ENCODE measurements at places on chromosomes 5 and 9.

- DNase-seq: no peak
These were observed 82.6 kb downstream of the PBX3 start for GRCh38 chr9:125829743-125830142.

- DNase-seq: no peak
These were observed 89.7 kb downstream of the KCNT1 start for GRCh38 chr9:135791431-135792267.

GRCh38 chr9:129280236-129280622 lies 102.2 kb upstream of the IER5L start:
- DNase-seq: peak; percentile 90

DNA sequence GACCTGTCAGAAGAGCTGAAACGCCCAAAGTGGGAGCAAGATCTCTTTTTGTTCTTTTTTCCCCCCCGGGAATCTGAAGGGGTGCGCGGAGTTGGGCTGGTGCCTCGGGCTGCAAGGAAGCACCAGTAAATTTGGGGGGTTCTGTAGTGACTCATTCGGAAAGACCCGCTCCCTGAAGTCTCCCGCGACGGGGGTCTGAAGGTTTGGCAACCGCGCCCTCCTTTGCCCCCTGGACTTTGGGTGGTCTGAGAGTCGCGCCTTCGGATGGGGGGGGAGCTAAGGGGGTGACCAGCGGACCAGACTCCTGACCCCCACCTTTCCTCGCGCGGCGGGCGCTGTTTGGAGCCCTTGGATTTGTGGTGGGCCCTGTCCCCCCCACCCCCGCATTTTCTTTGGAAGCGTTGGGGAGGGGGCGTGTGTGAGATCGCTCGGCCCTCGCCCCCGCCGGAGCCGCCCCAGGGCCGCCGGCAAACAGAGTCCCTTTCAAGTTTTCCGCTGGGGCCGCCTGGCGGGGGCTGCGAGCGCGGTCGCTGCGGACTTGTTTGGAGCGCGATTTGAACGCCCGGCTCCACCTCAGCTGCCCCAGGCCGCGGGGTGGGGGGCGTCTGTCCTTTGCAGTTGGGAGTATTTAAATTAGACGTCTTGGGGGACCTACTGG lies 2.0 kb downstream of the CXXC5 start:
- DNase-seq: no peak

DNA sequence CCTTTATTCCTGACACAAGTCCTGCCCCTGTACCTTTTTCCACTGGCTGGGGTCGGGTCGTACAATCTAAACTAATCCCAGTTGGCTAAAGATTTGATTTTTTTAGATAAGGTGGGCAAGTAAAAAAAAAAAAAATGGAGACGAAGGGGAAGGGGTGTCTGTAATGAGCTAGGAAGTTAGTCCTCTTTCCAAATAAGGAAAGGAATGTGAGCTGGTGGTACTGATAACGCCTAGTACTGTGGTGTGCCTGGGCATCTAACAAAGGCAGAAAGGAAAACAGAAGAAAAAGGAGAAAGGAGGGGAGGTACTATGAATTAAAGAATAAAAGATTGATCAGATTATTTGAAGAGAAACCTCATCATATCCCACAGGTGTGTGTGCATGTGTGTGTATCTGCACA lies 21.3 kb downstream of the PRDM9 start:
- no peak for DNase-seq

DNA sequence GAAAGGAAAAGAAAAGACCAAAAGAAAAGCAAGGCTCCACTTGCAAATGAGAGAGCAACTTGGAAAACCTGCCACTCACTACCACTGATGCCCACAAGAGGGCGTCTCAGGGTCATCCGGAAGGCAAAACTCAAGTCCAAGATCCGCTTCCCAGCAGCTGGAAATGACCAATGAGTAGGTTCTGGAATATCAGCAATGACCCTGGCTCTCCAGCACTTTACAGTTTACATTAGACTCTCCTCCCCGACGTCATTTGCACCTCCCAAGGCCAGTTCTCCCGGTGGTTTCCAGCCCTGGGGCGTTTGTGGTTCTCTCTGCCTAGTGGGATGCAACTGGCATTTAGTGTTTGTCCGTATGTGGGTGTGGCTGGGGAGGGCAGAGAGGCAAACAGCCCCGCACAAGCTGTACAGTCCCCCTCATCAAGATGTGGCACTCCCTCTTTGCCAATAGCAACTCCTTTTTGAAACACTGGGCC lies 193.8 kb upstream of the ZNF618 start:
- no peak for DNase-seq

DNA sequence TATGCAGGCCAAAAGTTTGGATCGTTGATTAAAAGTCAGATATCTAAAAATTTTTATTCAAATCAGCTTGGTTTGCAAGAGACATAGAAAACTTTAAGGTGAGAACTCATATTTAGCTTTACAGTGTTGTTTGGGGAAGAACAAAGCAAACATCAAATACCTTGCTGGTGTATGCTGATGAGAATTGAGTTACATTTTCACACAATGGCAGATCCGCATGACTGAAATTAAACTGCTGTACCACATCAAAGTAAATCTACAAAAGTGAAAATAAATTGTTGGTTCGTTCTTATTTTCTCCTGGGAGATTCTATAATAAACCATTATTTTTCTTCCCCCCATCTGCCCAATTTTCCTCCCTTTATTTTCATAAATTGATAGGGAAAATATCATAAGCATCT lies 198.2 kb upstream of the PCSK5 start:
- DNase-seq: no peak

- no peak for DNase-seq
These were observed 289.6 kb downstream of the KIF4B start for GRCh38 chr5:155303120-155303519.

DNA sequence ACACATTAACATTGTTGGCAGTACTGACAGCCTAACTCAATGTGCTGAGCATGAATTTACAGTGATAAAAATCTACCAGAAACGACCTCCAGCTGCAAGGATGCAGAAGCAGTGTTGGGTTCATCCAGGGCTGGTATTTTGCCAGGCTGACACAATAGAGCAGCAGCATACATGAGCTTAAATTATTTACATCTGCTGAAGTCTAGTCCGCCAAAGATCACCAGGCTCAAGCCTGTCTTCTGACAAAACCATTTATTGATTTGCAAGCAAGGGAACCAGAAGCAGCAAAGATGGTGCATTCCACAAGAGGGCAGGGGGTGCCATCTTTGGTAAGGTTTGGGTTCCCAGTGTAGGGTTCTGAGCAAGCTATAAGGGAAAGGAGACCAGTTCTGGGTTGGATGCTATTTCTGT lies 8.7 kb upstream of the C5orf34 start:
- no peak for DNase-seq

DNA sequence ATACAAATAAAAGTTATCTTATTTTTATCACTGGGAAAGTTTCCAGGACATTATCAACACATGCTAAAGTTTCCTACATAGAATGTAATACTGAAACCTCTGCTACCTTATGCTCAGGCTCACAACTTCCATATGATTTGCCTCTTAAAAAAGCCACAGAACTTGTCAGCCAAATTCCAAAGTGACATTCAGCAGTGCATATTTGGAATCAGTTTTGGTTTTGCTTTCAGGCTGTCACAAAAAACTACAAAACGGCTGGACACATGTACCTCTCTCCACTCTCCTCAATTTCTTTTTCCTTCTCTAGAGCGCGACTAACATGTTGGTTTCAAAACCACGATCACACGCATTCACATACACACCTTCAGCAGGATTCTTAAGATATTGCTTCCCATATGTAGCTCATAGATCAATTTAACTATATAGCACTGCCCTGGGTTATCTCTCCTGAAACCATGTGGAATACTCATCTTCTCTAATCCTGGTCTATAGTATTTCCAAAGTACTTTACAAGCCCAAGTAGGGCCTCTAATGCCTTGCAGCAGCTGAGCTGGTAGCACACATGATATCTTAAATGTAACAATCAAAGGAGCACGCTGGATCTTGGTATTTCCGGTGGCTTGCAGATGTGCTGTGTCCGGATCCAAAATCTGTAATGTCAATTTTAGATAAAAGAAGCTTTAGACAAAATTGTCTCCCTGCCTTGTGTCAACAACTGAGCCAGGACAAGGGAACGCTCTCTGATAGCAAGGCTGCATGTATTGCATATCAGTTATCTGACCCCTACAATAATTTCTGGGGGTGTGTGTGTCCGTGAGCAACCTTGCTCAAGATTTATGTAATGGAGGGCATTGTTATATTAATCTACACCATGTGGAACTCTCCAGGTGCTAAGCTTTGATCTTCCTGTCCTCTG lies 203.2 kb downstream of the DMRT2 start:
- DNase-seq: no peak
